Activated CD4-positive, alpha-beta T cell treated with anti-CD3 and anti-CD28 coated beads, Interleukin-2, amount 50 U/mL, for 1 hour (primary cell): ENCODE measurements at places on chromosomes 3 and 15.

DNA sequence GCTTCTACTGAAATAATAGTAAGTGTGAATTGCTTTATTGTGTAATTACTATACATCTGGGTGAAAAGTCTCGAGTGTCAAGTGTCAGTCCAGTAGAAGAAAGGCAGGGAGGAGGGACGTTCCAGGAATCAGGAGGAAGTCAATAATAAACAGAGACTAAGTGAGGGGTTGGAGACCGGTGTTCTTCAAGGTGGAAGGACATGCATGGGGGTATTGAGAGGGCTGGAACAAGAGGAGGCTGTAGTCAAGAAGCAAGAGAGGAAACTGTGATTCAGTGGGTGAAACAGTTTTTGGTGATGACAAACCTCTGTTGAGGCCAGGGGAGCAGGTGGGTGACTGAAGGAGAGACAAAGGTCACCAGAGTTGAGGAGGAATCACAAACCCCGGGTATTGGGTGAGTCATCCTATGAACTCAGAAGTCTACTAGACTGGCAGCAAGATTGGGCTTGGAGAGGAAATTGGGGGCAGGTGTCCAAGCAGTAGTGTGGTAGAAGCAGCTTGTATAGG is 11.6 kb upstream of the SCAMP5 start:
- DNase-seq: no peak

DNA sequence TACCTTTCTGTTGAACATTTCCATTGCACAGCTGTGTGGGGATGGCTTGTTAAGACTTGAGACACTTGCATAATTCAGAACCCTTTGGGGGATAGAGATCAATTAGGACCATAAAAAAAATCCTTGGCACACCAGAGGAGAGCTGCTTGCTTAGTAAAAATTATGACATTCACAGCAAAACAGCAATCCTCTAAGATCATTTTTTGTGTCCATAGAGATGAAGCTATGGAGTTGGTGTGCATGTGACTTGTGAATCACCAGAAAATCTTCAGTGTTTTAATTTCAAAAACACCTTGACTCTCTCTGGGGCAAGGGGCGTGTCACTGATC is 7.7 kb downstream of the COL8A1 start:
- DNase-seq: no peak

GRCh38 chr3:188157971-188158370 is 4.0 kb downstream of the LPP start:
- no peak for DNase-seq

- no peak for DNase-seq
Measured at GRCh38 chr15:29568840-29569532, 253.3 kb downstream of the TJP1 start.

DNA sequence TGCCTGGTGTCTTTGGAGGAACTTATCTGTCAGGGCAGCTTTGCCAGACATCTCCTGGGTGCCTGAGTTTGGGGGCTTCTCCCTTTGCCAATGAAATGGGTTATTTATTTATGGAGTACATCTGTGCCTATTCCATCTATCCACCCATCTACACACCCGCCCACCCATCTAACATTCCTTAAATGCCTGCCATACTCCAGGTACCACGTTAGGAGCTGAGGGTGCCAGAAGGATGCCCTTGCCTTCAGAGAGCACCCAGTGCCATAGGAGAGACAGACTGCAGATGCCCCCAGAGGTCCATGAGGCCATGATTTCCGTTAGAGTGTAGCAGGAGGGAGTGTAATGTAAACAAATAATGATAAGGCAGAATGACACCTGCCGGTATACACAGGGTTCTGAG is 21.8 kb upstream of the KIF23 start:
- no peak for DNase-seq

GRCh38 chr15:65612616-65612946 is 1.6 kb upstream of the INTS14 start:
- DNase-seq: no peak
